ENCODE measurements at places on chromosomes 4 and X. TPM values are rescaled to one million over a fixed set of nuclear protein-coding genes. Genes with fewer than 3 reads are reported as not detected.

GRCh38 chr4:33924811-33925210, 2319.5 kb downstream of the ARAP2 start:
- DNase-seq, result no peak
- no peaks in the 10 kb centered on the region for H3K27me3 ChIP-seq
- H3K4me3 ChIP-seq, result no peak overlapping the region
- H3K4me1 ChIP-seq, result no peaks in the 10 kb centered on the region
- no peak overlapping the region for H3K27ac ChIP-seq

- no peak overlapping the region for H3K4me3 ChIP-seq
- H3K27ac ChIP-seq, result no peak overlapping the region
- DNase-seq, result no peak
- no peaks in the 10 kb centered on the region for H3K4me1 ChIP-seq
- H3K36me3 ChIP-seq, result no peaks in the 10 kb centered on the region
These were observed 234.4 kb upstream of the ITM2A start for GRCh38 chrX:79601341-79602131.

DNA sequence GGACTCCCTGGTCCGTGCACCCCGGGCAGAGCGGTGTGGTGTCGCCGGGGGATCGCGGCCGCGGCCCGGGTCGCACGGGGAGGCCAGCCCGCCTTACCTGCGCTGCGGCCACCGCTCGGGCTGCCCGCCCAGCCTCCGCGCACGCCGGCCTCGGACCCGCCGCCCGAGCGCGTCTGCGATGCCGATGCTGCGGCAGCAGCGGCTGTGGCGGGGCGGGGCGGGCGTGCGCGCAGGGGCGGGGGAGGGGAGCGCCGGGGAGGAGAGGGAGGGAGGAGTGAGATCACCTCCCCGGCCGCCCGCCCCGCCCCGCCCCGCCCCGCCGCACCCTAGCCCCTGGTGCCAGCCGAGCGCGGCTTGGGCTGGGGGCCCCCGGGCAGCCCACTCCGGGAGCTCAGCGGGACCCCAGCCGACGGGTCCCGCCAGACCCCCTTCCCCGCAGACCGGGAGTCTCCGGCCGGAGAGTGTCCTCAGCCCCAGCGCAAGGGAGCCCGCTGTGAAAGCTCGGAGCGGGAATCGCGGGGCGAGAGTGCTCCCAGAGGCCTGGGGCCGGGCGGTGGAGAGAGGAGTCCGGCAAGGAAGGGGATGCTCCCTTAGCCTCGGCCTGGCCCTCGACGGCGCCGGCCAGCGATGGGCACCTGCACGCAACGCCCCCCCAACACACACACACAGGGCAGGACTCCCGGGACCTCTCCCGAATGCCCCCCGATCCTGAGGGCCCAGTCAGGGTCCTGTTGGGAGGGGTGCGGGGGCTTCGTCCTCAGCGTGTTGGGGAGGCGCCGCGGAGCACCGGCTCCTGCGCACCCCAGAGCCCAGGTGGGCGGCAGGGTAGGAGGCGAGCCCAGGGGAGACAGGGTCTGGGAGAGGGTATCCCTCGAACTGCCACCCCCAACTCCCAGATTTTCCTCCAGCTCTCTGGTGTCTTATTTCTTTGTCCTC, at the start of gene L1CAM:
Gene L1CAM (minus strand): TSS at position 206 of the 936 bp plus-strand sequence. CDS start 10,337 bp downstream, outside the sequence.
- H3K4me3 ChIP-seq, result no peak within 1 kb of the TSS
- H3K4me1 ChIP-seq, result no peaks in the 10 kb centered on the region
- peaks cover 32% of the 10 kb centered on the region for H3K27me3 ChIP-seq
- H3K36me3 ChIP-seq, result no peaks in the 10 kb centered on the region
- no peak within 1 kb of the TSS for H3K27ac ChIP-seq

DNA sequence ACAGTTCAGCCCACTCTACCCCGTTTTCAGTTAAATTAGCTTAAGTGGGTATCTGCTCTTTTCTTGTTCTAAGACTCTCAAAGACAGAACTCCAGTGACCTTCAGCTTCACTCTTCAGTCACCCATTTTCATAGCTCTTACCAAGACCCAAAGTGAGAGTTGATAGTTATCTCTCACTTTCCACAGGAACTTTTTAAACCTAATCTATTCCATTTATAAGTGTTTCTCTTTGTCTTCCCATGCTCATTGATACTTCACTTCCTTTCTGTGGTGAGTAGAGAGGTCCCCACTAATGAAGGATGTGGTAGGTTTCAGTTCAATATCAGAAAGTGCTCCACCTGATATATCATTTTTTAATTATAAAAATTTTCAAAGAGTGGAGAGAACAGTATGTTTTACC, 33.4 kb downstream of the COX18 start:
- H3K27me3 ChIP-seq, result peaks cover 3% of the 10 kb centered on the region
- no peaks in the 10 kb centered on the region for H3K36me3 ChIP-seq
- no peaks in the 10 kb centered on the region for H3K4me1 ChIP-seq
- no peak overlapping the region for H3K4me3 ChIP-seq

GRCh38 chr4:144360146-144360793, 219.8 kb upstream of the GYPA start:
- no peaks in the 10 kb centered on the region for H3K27me3 ChIP-seq
- no peaks in the 10 kb centered on the region for H3K36me3 ChIP-seq
- DNase-seq, result no peak
- no peak overlapping the region for H3K4me3 ChIP-seq
- no peak overlapping the region for H3K27ac ChIP-seq
- H3K4me1 ChIP-seq, result peaks cover 16% of the 10 kb centered on the region

GRCh38 chr4:174369985-174370384, 86.3 kb downstream of the CEP44 start:
- DNase-seq, result no peak
- H3K27ac ChIP-seq, result no peak overlapping the region
- H3K4me1 ChIP-seq, result no peaks in the 10 kb centered on the region
- no peaks in the 10 kb centered on the region for H3K36me3 ChIP-seq
- no peak overlapping the region for H3K4me3 ChIP-seq

The NXF2 gene
- not detected for total RNA-seq

The RADX gene
- total RNA-seq, result 0.09 TPM

The LGI2 gene
- total RNA-seq, result not detected

The DCAF4L1 gene
- 0.15 TPM for total RNA-seq

The TMEM156 gene
- 2.7 TPM for total RNA-seq
